NCI-H2081 treated with DMSO at 0.1 percent for 48 hours (cell line): ENCODE measurements at places on chromosomes 1 and 21.

- no peak for DNase-seq
These were observed 7.9 kb upstream of the PLA2G2C start for GRCh38 chr1:20194224-20194623.

GRCh38 chr1:35287807-35288640, 19.5 kb downstream of the ZMYM4 start:
- DNase-seq: no peak

DNA sequence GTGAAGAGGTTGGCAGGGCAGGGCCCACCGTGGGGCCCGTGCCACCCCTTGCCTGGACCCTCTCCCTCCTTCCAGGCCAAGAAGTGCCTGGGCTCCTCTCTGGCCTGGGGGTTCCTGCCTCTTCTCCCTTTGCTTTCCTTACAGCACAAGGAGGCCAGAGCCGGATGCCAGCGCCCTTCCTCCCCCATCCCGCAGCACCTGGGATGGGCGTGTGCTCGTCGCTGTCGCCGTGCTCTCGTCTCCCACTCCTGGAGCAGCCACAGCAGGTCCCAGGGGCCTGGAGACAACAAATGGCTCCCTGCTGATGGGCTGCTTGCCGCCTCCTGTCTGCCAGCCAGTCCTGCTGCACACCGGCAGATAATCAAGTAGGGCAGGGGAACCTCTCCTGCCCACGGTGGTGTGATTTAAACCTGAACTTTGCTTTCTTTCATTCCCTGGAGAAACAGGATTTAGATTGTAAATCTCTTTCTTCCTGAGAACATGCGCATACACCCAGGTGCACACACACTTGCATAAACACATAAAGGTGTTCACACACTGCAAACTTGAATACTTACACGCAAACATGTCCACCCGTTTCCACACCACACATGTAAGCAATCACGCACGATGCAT, 50.8 kb upstream of the POU3F1 start:
- DNase-seq: no peak

DNA sequence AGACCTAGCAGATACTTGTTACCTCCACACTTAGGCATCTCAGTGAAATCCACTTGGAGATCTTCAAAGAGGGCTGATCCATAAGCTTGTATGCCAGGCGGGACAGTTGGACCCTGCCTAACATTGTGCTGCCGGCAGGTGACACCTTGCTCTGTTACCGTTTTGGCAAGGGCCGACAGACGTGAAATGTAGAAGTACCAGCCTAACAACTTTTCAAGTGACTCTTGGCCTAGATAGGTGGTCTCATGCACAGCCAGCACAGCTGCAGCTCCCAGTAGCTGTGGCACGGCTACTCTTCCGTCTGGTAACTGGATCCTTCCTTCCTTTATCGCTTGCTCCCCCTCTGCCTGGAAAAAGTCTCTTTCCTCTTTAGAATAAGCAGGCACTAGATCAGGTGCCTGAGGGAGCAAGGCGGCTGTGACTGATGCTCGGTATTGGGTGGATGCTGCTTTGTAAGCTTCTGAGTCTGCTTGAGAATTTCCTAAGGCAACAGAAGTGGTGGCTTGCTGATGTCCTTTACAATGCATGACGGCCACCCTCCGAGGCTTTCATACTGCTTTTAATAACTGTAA, 713.5 kb downstream of the AMY1C start:
- no peak for DNase-seq

GRCh38 chr1:239795304-239795703, 296.4 kb upstream of the FMN2 start:
- no peak for DNase-seq

- no peak for DNase-seq
These were observed 25.0 kb upstream of the TENT5C start for GRCh38 chr1:117580882-117581281.

DNA sequence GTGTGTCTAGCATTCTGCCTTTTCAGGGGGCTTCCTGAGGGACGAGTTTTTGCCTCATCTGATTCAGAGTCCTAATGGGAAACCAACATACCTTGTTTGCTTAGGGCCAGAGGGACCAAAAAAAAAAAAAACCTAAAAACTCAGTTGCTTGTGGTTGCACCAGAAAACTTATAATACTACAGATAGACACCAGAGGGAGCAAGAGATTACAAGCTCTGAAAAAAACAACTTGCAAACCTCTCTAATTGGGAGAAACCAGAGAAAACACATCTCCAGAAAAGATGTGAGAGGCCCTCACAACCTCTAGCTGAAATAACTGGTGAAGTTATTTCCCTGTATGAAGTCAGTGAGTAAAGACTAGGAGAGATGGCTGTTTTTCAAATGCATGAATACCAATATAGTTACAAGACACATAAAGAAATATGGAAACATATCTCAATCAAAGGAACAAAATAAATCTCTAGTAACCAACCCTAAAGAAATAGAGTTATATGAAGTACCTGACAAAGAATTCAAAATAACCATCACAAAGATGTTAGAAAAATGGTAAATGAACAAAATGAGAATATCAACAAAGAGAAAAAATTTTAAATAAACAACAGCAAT, 233.7 kb upstream of the NFIA start:
- no peak for DNase-seq

DNA sequence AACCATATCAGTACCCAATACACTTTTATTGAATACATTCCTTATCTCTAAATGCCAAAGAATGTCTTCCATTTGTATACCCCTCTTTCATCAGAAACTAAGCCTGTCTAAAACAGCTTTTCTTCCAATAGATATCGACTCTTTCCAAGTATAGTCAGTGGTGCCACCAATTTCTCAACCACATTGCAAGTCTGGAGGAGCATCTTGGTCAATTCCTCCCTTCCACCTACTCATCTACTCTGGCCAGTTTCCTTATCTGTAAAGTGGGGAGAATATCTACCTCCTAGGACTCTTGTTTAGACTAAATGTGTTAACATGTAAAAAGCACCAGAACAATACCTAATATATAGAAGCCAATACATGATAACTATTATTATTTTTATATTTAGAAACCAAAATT, 28.5 kb upstream of the FGGY start:
- no peak for DNase-seq

GRCh38 chr1:84170171-84170570, 26.1 kb downstream of the PRKACB start:
- DNase-seq: no peak

DNA sequence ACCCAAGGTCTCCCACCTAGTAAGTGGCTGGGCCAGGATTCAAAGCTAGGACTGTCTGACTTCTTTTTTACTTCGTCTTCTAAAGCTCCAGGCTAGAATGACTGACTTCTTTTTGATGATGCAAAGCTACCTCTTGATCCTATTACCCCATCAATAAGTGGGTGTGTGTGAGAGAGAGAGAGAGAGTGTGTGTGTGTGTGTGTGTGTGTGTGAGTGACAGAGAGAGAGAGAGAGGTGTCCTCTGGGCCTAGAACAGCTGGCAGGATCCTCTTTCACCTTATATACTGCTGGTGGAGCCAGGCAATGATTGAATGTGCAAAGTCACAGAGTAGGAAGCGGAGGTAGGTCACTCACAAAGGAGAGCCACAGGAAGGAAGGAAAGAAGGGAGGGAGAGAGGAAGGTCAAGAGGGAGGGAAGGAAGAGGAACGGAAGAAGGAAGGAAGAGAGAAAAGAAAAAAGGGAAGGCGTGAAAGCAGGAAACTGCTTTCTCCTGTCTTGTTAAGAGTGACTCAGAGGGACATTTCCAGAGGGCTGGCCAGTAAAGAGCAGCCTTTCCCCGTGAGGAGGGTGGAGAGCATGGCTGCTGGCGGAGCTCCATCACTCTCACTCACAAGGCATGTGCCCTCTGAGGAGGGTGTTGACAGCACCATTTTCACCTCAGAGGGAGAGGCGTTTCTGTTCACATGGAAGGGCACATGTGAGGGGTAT, 68.9 kb downstream of the CDC7 start:
- no peak for DNase-seq

DNA sequence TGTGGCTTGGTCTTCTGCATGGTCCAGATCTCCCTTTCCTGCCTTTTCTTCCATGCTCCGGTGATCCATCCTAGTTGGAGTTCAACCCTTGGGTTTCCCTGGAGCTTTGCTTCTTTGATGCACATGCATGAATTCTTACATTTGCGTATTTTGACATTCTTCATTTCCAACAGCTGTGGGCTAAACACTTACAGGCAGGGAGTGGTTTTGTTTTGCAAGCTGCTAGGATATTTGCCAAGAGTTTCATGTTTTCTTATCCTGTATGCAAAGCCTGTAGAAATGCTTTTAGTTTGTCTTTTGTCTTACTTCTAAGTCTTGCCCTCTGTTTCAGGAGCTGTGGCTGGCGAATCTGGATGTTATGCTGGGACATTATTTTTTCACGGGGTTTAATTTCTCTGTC, 90.3 kb upstream of the PAXBP1 start:
- no peak for DNase-seq

GRCh38 chr1:53160924-53161378, 18.5 kb upstream of the SLC1A7 start:
- no peak for DNase-seq

DNA sequence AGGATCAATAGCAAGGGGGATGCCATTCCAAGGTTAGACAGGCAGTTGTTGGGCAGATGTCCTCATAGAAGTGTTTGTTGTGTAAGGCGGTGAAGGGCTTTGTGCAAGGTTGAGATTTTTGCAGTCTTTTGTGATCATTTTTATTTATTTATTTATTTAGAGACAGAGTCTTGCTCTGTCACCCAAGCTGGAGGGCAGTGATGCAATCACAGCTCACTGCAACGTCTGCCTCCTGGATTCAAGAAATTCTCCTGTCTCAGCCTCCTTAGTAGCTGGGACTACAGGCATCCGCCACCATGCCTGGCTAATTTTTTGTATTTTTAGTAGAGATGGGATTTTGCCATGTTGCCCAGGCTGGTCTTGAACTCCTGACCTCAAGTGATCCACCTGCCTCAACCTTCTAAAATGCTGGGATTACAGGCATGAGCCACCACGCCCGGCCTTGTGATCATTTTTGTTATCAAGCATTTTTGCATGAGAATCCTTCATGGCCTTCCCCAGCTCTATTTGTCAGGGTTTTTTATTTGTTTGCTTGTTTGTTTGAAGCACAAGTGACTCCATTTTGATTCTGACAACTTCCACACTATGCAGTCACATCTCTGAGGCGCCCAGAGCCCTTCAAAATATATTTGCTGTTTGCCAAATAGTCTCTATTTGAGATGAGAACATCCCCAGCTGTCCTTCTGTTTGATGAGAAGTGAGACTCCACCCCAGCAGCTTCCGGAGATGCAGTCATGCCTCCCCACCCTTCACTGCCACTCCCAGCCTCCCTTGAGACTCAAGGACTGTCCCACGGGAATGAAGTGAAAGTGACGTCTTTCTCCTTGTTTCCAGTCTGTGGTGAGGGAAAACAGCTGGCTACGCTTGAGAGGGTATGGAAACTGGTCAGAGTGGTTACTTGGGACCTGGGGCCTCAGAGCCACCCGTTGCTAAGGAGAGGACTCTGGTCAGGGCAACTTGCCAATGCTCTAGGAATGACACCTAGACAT, 38.0 kb downstream of the TMEM50B start:
- DNase-seq: no peak

DNA sequence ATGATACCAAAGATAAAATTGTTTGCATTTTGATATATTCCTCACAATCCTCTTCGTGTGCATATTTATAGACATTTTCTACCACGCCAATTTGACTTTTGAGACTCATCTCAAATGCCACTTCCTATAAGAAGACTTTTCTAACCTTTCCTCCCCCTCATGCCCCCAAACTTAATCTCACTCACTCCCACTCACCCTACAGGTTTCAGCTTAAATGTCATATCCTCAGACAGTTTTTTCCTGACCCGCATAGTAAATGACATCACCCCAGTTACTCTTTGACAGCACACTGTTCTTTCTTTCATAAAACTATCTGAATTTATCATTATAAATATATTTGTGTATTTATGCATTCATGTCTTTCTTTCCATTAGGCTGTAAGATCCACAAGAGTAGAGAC, 29.6 kb upstream of the RGS8 start:
- no peak for DNase-seq

GRCh38 chr1:214466403-214467077, 84.9 kb downstream of the PTPN14 start:
- no peak for DNase-seq

DNA sequence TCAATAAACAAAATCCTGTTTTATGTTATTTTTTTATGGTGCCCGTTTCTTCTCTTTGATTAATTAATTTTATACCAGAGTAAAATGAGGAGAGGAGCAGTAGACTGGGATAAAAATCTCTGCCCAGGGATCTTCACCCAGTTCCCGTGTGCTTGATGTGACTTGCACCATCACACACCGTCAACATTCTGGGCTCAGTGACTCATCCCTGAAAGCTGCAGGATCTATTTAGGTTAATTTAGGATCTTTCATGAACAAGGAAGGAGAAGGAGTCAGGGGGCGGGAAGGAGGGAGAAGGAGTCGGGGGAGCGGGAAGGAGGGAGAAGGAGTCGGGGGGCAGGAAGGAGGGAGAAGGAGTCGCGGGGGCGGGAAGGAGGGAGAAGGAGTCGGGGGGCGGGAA, 182.4 kb downstream of the SMYD3 start:
- DNase-seq: no peak

GRCh38 chr1:31725777-31726535, 22.1 kb upstream of the COL16A1 start:
- DNase-seq: no peak

DNA sequence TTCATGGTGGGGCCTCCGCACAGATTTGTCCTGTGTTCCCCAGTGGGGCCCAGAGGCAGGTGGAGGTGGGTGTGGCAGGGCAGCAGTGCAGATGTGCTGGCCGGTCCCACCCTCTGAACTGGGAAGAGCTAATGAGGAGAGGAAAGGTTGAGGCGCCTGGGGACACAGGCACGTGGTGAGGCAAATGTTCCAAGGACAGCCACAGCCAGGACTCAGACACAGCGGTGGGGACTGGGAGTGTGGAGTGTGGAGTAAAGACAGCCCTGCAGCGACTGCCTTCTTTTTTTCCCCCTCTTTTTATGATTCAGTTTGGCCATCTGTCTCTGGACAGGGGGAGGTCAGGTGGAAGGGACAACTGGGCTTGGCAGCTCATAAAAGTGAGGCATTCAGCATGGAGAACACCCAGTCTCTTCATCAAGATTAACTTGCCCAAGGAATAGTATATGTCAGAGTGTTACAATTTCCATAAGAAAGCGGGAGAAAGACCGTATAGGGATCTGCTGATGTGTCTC, 104.2 kb upstream of the GCLM start:
- no peak for DNase-seq

DNA sequence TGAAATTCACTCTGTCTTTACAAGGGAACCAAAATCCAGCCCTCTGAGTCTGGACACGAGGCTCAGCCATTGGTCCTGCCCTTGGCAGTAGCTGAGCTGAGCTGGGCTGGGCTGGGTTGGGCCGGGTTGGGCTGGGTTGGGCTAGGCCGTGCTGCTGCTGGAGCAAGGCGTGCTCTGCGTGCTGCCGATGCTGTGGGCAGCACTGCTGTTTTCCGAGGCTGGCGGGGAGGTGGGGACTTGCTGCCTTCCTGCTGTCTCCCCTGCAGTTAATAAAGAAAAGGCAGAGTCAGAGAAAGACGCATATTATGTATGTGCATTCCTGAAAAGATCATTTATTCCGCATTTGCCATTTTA, 182.9 kb downstream of the CDC7 start:
- no peak for DNase-seq
